Effector CD8-positive, alpha-beta T cell (primary cell): ENCODE measurements at places on chromosomes 12 and 14.

DNA sequence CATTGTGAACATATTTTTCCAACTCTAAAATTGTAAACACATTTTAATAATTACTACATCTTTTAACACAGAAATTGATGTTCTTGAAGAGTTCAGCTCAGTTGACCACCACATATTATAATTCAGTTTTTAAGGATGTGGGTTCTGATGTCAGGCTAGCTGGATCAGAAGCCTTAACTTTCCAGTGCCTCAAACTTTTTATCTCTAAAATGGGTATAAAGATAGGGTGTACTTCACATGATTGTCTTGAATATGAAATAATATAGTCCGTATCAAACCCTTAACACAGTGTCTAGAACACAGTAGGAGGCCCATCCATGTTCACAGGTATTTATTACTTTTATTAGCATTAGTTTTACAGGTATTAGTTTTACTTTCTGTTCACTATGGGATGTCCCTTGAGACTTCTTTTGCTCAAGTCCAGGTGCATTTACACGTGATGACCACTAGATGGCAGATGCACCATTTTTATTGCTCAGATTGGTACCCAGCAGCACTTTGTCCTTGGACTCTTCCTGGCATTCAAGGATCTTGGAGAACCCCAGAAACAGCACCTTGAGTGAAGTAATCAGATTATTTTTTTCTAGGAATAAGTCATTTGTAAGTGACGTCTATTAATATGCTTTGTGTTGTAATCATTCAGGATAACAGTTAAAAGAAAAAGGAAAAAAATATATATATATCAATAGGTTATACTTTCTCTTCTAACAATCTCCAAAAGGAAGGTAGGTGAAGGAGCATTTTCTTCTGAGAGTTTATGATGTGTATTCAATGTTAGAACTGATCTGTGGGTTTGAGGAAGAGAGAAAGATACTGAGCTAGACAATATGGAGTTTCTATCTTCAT lies 580.2 kb downstream of the ETNK1 start:
- no peak for DNase-seq

DNA sequence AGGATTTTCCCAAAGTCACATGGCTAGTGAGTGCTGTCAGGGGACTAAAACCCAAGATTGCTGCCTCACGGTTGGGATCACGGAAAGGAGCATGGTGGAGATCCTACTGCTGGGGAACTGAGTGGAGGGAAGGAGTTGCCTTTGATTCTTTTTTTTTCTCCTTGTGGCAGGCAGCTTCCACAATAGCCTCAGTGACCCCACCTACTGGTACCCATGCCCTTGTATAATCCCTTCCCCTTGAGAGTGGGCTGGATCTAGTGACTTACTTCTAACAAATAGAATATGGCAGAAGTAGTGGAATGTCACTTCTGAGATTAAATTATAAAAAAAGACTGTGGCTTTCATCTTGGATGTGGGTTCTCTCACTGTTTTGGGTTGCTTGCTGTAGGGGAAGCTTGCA lies 135.7 kb downstream of the DICER1 start:
- no peak for DNase-seq

GRCh38 chr12:12486661-12487240 lies 75.9 kb downstream of the DUSP16 start:
- DNase-seq: no peak

GRCh38 chr12:50099302-50100008 lies 4.4 kb upstream of the GPD1 start:
- DNase-seq: no peak

GRCh38 chr12:2513141-2514037 lies 281.4 kb upstream of the FKBP4 start:
- no peak for DNase-seq

- DNase-seq: no peak
Measured at GRCh38 chr12:108235985-108236263, 103.2 kb downstream of the CMKLR1 start.

GRCh38 chr14:31926123-31926522 lies 151.0 kb upstream of the ARHGAP5 start:
- no peak for DNase-seq

GRCh38 chr12:116091579-116091978 lies 185.9 kb downstream of the MED13L start:
- no peak for DNase-seq

GRCh38 chr12:131066886-131067490 lies 113.3 kb downstream of the ADGRD1 start:
- DNase-seq: no peak

DNA sequence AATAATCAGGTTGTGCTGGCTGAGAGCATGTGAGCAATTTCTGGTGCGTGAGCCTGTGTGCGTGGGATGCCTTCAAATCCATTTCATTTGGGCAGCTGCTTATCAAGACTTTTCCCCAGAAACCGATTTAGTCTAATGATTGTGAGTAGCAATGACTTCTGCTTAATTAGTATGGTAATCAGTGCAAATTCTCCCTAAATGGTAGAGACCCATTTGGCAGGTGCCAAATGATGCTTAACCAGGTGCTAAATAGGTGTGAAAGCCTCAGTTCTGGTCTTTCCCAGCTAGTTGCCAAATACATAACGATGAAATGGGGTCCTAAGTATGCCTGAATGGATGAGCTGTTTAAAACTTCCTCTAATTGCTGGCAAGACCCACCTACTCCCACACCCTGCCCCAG lies 248.4 kb upstream of the CCDC196 start:
- no peak for DNase-seq

GRCh38 chr14:92684801-92685560 lies 63.4 kb downstream of the LGMN start:
- DNase-seq: no peak

GRCh38 chr12:89280833-89281538 lies 71.3 kb downstream of the DUSP6 start:
- no peak for DNase-seq

GRCh38 chr14:65302571-65303189 lies 109.8 kb upstream of the FUT8 start:
- DNase-seq: no peak

GRCh38 chr12:119383206-119383605 lies 48.7 kb downstream of the CCDC60 start:
- DNase-seq: no peak

DNA sequence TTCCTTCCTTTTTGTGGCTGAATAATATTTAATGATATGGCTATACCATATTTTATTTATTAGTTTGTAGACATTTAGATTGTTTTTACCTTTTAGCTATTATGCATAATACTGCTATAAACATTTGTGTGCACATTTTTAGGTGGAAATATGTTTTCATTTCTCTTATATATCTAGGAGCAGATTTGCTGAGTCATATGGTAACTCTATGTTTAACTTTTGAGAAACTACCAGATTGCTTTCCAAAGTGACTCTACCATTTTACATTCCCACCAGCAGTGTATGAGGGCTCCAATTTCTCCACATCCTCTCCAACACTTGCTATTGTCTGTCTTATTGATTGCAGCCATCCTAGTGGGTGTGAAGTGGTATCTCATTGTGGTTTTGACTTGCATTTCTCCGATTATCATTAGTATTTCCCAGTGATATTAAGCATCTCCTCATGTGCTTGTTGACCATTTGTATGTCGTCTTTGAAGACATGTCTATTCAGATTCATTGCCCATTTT lies 160.2 kb downstream of the KICS2 start:
- DNase-seq: no peak

GRCh38 chr12:22206111-22206728 lies 128.3 kb downstream of the ST8SIA1 start:
- DNase-seq: no peak

- DNase-seq: no peak
Measured at GRCh38 chr12:118237908-118238307, 102.0 kb downstream of the PEBP1 start.

DNA sequence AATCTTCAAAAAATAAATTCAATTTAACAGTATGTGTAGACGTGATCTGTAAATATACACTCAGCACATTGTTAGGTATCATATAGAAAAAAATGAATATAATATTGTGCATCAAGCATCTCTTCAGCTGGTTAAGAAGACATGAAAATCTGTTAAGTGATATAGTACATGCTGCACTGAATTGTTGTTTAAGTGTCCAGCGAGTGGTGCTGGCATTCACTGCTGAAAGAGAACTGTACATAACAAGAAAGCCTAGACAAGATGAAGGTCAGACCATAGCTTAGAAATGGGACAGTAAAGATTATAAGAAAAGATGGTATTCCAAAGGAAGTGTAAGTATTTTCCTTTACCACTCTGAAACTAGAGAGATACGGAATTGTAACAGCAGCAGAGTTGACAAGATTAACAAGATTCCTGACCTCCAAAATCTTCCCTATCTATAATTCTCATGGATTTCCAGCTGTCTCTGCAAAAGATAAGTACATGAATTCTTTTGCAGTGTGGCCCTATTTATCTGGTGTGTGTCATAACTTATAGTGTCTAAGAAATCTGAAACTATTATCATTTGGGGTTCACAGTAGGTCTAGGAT lies 198.6 kb downstream of the FLRT2 start:
- no peak for DNase-seq

DNA sequence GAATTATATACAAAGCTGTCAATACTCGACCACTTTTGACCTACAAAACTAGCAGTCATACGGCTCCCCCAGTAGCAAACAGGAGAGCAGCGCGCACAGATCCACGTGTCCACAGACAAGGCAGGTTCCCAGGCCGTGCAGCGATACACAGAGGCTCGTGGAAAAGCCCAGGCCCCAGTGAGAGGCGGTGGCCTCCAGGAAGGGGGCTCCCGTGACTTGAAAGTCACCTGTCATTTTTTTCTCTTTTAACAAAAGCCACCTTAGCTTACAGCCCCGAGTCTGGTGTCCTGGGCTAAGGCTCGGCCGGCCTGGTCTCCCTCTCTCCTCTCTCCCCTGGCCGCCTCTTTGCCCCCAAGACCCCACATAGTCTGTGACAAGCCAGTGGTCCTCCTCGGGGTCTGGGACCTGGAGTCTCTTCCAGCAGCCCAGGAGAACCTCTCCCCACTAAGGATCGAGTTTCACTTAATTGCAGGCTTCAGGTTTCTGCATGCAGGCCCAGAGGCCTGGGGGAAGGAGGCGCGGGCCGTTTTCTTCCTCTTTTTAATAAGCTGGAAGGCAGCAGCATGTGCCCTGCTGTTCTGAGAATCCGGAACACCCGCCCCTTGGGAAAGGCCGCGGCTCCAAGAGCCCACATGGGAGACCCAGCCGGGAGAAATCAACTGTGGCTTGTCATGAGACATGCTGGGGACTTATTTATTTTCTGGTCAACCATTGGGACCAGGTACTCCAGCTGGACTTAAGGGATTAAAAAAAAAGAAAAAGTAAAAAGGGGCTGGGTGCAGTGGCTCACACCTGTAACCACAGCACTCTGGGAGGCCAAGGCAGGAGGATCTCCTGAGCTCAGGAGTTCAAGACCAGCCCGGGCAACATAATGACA lies 15.9 kb downstream of the NCOR2 start:
- no peak for DNase-seq

DNA sequence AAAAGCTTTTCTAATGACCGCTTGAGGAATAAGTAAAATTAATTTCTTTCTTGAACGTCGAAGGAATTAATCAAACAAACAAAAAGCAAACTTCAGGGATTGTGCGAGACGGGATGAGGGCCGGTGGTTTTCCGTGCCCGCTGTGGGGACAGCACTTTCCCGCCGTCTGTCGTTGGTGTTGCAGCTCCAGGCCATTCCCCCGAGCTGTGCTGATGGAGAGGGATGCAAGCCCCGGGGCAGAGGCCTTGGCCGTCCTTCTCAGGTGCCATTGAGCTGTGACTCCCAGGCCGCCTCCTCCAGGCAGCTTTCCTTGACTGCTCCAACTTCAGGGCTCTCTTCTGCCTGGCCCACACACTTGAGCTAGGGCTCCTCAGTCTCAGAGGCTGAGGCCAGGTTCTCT lies 109.0 kb upstream of the C14orf180 start:
- DNase-seq: no peak

DNA sequence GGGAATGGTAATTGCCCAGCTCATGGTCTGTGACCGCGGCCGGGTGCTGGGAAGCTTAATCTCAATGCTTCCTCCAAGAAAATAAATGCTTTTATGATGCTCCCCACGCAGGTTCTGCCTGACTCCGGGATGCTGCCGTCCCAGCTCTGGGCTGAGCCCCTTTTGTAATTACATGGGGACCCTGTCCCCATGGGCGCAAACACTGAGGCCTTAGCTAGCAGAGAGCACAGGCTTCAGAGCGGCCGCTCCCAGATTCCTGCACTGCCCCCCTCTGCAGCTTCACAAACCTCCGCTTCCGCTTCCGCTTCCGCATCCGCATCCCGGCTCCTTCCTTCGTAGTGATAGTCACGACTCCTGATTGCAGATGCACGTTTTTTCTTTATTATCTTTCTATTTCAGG lies 129.5 kb downstream of the KIF26A start:
- no peak for DNase-seq

DNA sequence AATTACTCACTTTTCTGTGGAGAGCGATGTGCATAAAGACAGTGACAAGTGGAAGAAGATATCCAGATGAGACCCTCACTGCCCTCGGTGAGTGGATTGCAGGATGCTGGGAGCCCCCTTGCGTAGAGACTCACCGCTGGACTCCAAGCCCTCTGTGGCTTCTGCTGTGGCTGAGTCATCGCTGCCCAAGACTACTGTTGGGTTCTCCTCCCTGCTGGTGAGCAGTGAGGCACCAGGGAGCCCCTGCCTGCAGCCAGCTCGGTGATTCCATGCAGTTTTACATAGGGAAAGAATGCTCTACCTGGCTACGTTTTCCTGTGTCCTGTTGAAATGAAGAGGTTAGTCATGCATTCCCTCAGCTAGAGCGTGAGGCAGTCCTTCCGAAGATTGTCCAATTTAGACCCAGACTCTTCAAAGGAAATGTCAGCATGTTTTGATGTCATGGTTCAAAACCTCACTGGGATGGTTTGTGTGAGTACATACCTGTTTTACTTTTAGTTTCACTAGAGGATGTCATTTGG lies 28.2 kb downstream of the TRAF3 start:
- DNase-seq: no peak

GRCh38 chr12:1740161-1740948 lies 49.5 kb downstream of the ADIPOR2 start:
- DNase-seq: no peak

DNA sequence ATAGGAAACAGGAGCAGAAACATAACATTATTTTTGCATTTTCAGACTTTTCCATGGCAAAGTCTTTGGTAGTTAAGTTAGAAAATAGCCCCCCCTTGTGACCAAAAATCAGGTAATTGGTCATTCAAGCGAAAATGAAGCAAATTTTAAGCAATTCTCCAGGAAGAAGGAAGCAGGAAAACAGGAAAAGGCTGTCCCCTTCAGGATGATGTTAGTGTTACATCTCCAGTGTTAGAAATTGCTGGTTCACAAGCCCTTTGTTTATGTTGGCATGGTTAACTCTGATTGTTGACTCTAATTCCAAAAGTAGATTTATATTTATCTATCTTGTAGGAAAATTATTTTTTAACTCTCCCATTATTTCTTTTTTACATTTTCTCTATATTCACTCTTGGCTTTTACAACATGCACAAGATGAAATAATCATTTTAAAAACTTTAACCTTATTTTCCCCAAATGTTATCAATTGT lies 18.8 kb upstream of the GAS2L3 start:
- DNase-seq: no peak

- no peak for DNase-seq
Measured at GRCh38 chr14:76710056-76711010, 50.9 kb upstream of the VASH1 start.

- DNase-seq: no peak
Measured at GRCh38 chr12:124423761-124424515, 129.0 kb downstream of the RFLNA start.
